ENCODE measurements at places on chromosomes 6 and 20. TPM values are rescaled to one million over a fixed set of nuclear protein-coding genes. Genes with fewer than 3 reads are reported as not detected.

Gene MYL9
- 97.5 TPM for total RNA-seq

Gene PAK5
- total RNA-seq: not detected

Gene SLC17A1
- not detected for total RNA-seq

Gene CCR6
- not detected for total RNA-seq

Gene MUCL3
- total RNA-seq: not detected

Gene PI3
- not detected for total RNA-seq

Gene MCCD1
- total RNA-seq: not detected

Gene SCP2D1
- total RNA-seq: not detected

Gene SRPK1
- 92.8 TPM for total RNA-seq

Gene BPIFB2
- not detected for total RNA-seq

Gene HDAC2
- 116 TPM for total RNA-seq

Gene PHACTR2
- 76.9 TPM for total RNA-seq

Gene PROKR2
- total RNA-seq: not detected

Gene PAX1
- not detected for total RNA-seq

Gene KCNK15
- not detected for total RNA-seq

Gene ECI2
- 152 TPM for total RNA-seq

Gene HSPA1A
- total RNA-seq: 94.6 TPM

Gene CAGE1
- total RNA-seq: not detected

Gene CD24
- 0.28 TPM for total RNA-seq

Gene LGSN
- not detected for total RNA-seq

Gene TMEM244
- total RNA-seq: 0.28 TPM

Gene OVOL2
- not detected for total RNA-seq

Gene SMOC2
- total RNA-seq: not detected

Gene TMEM74B
- not detected for total RNA-seq

Gene TRIM10
- not detected for total RNA-seq

Gene EPPIN
- not detected for total RNA-seq

Gene RWDD1
- 92.8 TPM for total RNA-seq

Gene ROS1
- under 0.01 TPM for total RNA-seq

Gene PGC
- not detected for total RNA-seq

Gene RRAGD
- total RNA-seq: not detected

Gene BTN1A1
- not detected for total RNA-seq

Gene HAO1
- not detected for total RNA-seq

Gene RCAN2
- 1.3 TPM for total RNA-seq

Gene PKHD1
- not detected for total RNA-seq

Gene SUN5
- not detected for total RNA-seq

Gene SLC22A2
- total RNA-seq: not detected

Gene KIAA0408
- total RNA-seq: 0.90 TPM

Gene TRIM26
- 22.6 TPM for total RNA-seq

Gene SOX12
- 1.1 TPM for total RNA-seq

Gene KPNA5
- 9.4 TPM for total RNA-seq

Gene OLIG3
- not detected for total RNA-seq

Gene CLPSL2
- total RNA-seq: not detected

Gene SLA2
- not detected for total RNA-seq

Gene ZBTB22
- total RNA-seq: 5.8 TPM

Gene MYLIP
- total RNA-seq: 3.2 TPM

Gene LINC00237
- total RNA-seq: not detected

Gene IRAK1BP1
- total RNA-seq: 1.9 TPM

Gene TSBP1
- not detected for total RNA-seq

Gene ZNF334
- 1.4 TPM for total RNA-seq

Gene PARD6B
- 0.90 TPM for total RNA-seq

Gene DYNLT2
- 1.1 TPM for total RNA-seq
